NCI-H1092 (cell line): ENCODE measurements at places on chromosomes 3 and 15.

GRCh38 chr3:113272385-113272779 lies 61.0 kb downstream of the BOC start:
- DNase-seq: no peak

- DNase-seq: no peak
Observed at GRCh38 chr15:70164910-70165715, 67.4 kb upstream of the TLE3 start.

DNA sequence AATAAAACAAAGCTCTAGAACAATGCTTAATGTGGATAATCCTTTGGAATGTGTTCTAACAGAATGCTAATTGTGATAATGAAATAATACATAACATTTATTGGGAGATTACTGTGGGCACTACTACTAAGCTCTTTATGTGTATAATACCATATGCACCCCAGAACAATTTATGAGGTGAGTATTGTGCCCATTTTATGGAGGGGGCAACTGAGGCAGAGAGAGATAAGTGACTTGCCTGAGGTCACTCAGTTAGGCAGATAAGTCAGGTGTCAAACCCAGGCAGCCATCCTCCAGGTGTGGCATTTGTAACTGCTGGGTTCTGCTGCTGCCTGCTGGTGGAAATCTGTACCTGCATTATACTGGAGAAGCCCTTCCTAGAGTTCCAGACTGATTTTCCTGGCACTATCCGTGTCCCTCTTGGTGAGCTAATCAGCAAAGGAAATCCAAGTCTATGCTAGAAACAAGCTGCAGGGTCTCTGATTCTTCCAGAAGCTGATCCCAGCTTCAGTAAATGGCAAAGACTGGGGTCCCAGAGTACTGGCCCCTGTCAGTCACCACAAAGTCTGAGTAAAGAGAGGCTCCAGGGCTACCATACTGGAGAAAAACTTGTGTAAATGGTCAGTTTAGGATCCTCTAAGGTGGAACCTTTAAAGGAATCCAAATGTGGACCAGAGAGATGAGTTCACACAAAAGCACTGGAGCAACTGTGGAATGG lies 22.6 kb upstream of the RBP1 start:
- peak; percentile 39 for DNase-seq

DNA sequence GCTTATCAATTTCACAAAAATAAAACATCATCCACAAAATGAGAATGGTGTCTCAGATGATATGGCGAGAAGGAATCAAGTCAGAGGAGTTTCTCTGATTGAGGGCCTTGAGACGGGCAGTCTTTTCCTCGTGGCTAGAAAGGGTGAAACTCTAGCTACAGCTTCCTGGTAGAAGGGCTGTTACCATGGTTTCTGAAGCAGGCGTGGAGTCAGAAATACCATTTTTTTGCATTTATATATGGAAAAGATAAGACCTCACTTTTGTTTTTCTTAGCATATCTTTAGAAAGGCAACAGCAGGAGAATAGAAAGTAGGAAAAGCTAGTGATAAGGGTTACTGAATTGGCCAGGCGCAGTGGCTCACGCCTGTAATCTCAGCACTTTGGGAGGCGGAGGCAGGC lies 17.3 kb upstream of the SAMD7 start:
- DNase-seq: no peak

- peak; percentile 43 for DNase-seq
Observed at GRCh38 chr15:99305761-99306505, 54.7 kb downstream of the LRRC28 start.

DNA sequence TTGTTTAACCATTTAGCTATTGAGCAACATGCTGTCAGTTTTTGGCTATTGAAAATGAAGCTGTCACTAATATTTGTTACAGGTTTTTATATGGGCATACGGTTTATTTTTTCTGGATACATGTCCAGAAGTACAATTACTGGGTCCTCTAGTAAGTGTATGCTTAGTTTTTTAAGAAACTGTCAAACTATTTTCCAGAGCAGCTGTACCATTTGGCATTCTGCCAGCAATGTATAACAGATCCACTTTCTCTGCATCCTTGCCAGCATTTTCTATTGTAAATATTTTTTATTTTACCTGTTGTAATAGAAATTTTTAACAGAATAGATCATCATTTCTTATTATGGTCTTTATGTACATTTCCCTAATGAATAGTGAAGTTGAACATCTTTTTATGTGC lies 658.8 kb downstream of the EDEM1 start:
- DNase-seq: no peak

GRCh38 chr3:100609305-100609704 lies at the start of gene ADGRG7:
ADGRG7 (plus strand) TSS chr3:100609601; CDS start chr3:100609857, 256 bp downstream.
- DNase-seq: no peak

- no peak for DNase-seq
Observed at GRCh38 chr3:183699238-183699947, 1.8 kb downstream of the YEATS2 start.

DNA sequence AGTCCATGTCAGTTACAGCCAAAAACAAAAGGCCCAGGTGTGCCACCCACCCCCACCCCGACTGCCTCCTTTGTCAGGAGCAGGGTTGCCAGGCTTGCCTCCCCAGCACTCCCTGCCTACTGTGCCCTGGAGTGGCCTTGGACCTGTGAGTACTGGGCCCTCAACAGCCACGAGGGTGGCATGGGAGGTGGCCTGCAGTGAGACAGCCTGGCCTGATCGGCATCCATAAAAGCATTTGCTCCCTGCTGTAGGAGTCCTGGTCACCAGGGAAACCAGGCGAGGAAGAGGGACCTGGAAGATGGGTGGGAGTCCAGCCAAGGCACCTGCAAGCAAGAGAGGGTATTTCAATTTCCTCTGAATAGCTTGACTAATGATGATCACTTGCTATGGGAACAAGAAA lies 56.4 kb upstream of the KCNMB2 start:
- peak; percentile 15 for DNase-seq

- no peak for DNase-seq
Observed at GRCh38 chr15:89067751-89068150, 20.5 kb upstream of the ABHD2 start.

GRCh38 chr3:184176377-184177330 lies 2.0 kb downstream of the AP2M1 start:
- no peak for DNase-seq

- DNase-seq: peak; percentile 57
Observed at GRCh38 chr3:100590114-100590839, 19.1 kb upstream of the ADGRG7 start.

DNA sequence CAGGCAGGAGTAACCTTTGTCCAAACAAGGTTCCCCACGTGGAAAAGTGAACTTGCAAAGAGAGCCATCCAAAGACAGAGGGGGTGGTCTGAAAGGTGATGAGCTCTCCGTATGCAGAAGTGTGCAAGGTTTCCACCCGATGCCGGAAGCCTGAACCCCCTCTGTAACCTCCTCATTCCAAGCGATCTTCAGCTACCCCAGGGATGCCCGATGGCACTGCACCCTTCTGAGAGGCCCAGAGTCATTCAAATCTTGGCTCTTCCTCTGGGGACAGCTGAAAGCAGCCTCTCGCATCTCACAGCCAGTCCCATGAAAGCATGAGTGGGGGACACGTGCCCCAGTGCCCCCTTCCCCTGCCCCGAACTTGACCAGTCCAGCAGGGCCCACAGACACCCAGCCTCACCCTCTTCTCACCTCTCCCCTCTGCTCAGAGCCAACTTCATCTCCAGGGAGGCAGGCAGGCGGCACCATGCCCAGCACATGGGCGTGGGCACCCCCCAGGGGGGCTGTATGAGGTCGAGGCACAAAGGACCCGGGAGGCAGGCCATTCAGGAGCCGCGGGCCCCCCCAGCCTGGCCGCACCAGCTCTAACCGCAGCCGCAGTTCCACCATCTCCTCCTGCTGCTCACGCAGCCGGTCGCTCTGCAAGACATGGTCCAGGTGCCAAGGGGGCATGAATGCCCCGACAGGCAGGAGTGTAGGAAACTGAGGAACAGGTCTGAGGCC lies 8.7 kb downstream of the KIF7 start:
- DNase-seq: no peak

- DNase-seq: no peak
Observed at GRCh38 chr3:146701246-146701645, 96.1 kb upstream of the PLSCR5 start.

DNA sequence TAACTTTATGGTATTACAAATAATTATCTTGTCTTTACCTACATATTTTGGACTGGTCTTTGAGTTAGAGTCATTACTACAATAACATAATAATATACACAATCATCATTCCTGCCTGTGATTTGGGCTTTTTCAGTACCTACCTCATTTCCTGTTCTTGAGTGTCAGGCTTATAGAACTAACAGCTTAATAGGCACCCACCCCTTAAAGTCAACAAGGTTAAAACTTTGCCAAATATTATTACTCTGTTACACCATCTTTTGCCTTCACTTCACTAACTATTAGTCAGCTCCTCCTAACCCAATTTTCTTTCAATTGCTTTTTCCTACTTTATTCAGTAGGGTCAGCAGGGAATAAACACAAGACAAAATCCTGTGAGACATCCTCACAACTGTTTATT lies 488.7 kb upstream of the AGTR1 start:
- no peak for DNase-seq

DNA sequence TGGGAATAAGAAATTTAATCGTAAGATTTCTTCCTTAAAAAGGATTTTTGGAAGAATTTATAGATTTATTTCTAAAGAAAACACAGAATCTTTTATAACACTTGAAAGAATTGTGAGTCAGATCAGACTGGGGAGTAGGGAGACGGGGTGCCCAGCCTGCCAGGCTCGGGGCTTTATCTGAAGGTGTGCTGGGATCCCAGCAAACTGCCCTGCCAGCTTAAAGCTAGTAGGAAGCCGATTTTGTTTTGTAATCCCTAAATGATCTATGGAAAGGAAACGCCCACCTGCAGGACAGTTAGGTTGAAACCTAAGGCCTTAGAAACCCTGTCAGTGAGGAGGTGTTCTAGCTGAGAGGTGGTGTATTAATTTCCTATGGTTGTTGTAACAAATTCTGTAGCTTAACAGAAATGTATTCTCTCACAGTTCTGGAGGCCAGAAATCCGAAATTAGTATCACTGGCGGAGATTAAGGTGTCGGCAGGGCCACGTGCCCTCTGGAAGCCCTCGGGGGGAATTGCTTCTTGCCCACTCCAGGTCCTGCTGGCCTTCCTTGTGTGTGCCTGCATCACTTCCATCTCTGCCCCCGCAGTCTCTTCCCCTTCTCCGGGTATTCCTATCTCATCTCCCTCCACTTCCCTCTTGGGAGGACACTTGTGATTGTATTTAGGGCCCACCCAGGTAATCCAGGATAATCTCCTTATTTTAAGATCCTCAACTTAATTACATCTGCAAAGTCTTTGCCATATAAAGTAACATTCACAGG lies 19.3 kb upstream of the RAB6B start:
- no peak for DNase-seq

GRCh38 chr3:43262194-43262593 lies 24.1 kb upstream of the SNRK start:
- DNase-seq: no peak

GRCh38 chr3:123491966-123492587 lies 43.2 kb upstream of the ADCY5 start:
- DNase-seq: no peak

GRCh38 chr3:146491303-146491702 lies 21.9 kb upstream of the PLSCR2 start:
- no peak for DNase-seq

GRCh38 chr3:177057768-177058167 lies 139.5 kb downstream of the TBL1XR1 start:
- DNase-seq: no peak

GRCh38 chr15:35547775-35548364 lies 1.9 kb upstream of the DPH6 start:
- DNase-seq: no peak

DNA sequence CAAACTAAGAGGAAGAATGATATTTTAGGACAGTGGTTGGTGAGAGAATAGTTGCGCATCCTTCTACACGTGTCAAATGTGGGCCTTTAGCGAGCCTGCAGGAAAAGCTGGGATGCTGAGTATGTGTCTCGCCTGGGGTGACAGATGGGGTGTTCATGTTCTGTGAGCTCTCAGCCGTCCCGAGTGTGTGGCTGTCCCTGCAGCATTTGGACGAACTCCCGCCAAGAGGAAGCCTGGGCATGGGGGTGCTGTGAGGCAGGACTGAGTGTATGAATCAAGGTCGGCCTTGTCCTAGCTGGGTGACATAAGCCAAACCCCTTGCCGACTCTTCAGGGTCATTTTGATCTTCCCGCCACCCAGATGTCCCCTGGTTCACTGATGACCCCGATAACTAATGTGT lies 94.8 kb downstream of the CACNA1D start:
- DNase-seq: no peak

GRCh38 chr15:85475711-85476110 lies 95.3 kb downstream of the AKAP13 start:
- no peak for DNase-seq

GRCh38 chr3:49534581-49535441 lies 19.5 kb upstream of the BSN start:
- DNase-seq: peak; percentile 61

DNA sequence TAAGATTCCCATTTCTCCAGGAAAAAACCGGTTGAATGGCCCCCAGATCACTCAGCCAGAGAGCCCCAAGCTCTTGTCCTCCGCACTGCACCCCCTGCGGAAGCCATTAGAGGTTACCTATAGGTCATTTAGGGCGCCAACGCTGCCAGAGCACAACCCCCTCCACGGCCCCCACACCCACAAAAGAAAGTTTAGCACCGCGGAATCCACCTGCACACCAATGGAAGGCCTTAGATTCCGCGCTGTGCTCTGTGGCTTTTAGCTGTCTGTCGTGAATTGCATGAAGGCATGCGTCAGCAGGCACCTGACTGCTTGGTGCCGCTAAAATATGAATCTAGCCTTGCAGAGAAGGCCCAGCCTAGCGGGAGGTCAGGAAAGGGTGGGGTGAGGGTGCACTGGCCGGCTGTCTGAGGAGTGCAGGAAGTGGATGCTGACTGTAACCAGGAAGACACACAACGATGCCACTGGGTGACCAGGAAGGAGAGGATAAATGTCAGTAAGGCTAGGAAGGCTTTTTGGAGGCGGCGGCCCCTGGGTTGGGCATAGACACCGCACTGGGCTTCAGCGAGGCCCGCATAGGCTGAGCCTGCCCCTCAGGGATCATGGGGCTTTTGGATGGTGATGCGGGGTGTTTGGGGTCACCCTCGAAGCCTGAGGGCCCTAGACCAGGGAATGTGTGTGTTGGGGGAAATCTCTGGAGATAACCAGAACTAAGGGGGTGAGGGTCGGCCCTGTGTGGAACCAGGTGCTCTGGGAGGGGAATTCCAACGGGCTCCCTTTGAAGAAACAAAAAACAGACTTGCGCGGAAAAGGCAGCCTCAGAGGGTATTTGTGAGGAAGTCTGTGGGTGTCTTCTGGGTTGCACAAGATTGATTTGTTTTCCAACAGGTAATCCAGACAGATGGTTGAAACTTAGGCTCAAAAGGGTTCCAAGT lies 976 bp upstream of the NUP210 start:
- no peak for DNase-seq

DNA sequence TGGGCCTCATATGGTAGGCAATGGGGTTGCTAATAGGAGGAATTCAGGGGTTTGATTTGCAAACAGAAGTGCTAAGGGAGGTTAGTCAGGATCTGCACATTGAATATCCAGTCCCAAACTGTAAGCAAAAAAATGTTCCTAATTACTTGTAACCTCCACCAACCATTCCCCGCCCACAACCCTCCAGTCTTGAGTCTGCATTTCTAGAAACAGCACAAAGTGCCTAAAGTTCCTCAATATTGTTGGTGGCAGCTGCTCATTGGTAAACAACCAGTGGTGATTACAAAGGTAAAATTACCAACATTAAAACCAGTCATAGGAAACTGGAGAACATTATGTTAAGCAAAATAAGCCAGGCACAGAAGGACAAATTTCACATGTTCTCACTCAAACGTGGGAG lies 18.9 kb downstream of the HDC start:
- DNase-seq: no peak
